ENCODE measurements at places on chromosomes 12 and 14. TPM values are rescaled to one million over a fixed set of nuclear protein-coding genes. Genes with fewer than 3 reads are reported as not detected.

- DNase-seq: no peak
Measured at GRCh38 chr12:24072302-24072701, 122.8 kb upstream of the SOX5 start.

DNA sequence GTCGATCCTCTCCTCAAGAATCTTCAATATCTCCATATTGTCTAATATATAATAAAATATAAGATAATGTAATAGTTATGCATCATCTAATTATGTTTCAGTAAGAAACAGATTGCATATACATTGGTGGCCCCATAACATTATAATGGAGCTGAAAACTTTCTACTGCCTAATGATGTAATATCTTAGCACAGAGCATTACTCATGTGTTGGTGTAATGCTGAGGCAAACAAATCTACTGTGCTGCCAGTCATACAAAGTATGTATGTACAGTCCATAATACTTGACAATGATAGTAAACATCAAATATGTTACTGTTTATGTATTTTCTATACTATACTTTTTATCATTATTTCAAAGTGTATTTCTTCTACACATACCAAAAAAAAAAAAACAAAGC is 128.7 kb downstream of the CPNE8 start:
- DNase-seq: no peak

- no peak for DNase-seq
Measured at GRCh38 chr12:10409392-10409791, at the start of gene KLRC4. TSS of gene KLRC4 (minus strand) at chr12:10409757. CDS start at chr12:10409575, 182 bp downstream.

The AGAP2 gene
- 2.2 TPM for total RNA-seq

- no peak for DNase-seq
Measured at GRCh38 chr12:65005716-65006115, 115.4 kb downstream of the WIF1 start.

The RERGL gene
- total RNA-seq: 3.4 TPM

DNA sequence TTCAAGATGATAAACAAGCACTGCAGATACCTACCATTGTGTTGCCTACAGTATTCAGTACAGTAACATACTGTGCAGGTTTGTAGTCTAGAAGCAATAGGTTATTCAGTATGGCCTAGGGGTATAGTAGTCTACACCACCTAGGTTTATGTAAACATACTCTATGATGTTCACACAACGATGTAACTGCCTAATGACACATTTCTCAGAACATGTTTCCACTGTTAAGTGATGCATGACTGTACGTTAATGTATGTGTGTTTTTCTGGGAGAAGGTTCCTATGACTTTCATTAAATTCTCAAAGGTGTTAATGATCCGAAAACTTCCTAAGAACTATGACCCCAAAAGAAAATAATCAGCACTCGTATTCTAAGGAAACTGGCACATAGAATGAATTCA is 20.9 kb upstream of the CALM1 start:
- no peak for DNase-seq

DNA sequence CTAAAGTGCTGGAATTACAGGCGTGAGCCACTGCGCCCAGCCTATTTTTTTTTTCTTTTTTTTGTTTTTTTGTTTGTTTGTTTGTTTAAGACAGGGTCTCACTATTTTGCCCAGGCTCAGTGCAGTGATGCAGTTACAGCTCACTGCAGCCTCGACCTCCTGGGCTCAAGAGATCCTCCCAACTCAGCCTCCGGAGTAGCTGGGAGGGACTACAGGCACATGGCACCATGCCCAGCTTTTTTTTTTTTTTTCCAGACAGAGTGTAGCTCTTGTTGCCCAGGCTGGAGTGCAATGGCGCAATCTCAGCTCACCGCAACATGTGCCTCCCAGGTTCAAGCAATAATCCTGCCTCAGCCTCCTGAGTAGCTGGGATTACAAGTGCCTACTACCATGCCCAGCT is 5.8 kb upstream of the ITFG2 start:
- DNase-seq: no peak

Measured in posterior vena cava (tissue), 2 donors.